COLO829 (cell line): ENCODE measurements at places on chromosomes 6 and 20.

DNA sequence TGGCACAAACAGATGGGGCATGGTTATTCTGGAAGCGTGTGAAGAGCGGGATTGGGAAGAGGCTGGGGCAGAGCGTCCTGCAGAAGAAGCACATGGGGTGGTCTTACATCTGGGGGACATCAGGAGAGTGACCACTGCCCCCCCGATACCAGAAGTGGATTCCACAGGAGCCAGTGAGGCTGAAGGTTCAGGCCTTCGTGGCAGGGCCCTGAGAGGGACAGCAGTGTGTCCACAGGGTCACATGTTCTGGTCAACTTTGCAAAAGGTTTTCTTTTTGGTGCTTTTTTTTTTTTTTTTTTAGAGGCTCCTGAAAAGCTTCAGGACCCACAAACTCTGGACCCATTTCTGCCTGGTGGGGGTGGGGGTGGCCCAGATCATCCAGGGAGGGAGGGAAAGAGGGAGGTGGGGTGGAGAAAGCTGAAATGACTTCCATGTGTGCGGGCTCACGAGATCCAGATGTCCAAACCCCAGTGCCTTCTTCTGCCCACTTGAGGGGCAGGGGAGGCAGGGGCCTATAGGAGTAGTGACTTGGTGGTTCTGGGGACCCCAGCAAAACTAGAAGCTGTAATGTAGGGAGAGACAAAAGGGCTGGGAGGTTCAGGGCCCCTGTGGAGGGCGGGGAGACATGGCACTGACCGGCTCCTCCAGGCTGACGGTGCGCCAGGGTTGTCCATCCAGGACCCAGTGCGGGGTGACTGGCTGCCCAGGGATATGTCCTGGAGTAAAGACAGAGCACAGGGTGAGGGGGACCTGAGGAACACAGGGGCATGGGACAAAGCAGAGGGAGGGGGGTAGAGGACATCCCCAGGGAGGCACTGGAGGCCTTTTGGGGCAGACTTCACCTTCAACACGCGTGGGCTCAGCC lies 2.7 kb downstream of the ADAM33 start:
- DNase-seq: no peak

DNA sequence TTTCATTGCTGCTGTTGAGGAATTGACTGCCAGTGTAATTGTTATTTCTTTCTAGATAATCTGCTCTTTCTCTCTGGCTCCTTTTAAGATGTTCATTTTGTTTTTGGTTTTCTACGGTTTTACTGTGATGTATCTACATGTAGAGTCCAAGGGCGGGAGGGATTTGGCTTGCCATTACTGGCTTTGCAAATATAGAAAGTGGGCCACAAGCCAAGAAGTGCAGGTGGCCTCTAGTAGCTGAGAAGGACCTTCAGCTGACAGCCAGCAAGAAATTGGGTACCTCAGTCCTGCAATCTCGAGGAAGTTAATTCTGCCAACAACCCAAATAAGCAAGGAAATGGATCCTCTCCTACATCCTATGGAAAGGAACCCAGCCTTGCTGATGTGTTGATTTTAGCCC lies 42.8 kb upstream of the GLP1R start:
- no peak for DNase-seq

DNA sequence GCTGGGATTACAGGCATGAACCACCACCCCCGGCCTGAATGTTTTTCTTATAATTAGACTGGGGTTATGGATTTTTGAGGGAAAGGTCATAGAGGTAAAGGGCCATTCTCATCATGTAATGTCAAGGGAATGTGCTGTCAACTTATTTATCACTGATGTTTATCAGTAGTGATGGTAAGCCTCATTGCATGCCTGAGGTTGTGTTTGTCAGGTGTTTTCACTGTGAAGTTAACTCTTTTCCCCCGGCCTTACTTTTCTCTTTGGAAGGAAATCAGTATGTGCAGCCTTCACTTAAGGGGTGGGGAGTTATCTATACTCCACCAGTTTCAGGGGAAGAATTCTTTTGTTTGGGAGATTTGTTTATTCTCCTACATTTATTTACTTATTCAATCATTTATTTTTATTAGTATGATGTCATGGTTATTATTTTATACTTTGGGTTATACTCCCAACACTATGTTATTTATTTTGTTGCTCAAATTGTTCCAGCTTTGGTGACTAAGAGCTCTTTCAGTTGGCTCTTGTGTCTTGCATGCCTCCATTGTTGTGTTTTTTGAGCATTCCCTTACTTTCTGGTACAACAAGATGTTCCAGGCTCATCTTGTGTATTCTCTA lies 2.8 kb upstream of the SLC17A5 start:
- no peak for DNase-seq

GRCh38 chr20:5827098-5827853 lies 77.1 kb downstream of the SHLD1 start:
- no peak for DNase-seq

GRCh38 chr20:21208999-21209398 lies 83.1 kb downstream of the KIZ start:
- no peak for DNase-seq

DNA sequence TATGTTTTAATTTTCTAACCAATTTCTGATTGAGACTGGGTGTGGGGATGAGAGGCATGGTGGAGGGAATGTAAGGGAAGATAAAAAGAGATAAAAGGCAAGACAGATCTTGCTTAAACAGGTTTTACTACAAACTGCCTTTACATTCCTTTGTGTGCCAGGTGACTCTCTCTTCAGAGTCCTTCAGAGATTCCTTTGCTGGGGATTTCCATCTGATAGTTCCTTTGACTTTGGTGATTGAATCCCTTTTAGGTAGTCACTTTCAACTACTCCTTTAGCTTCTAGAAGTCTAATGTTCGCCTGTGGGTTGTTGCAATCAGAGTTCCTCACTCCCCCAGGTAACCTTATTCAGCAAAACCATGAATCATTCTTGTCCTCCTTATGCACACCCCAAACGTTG lies 283.3 kb upstream of the MANEA start:
- DNase-seq: no peak

GRCh38 chr20:49981218-49982071 lies 1.3 kb upstream of the SNAI1 start:
- DNase-seq: no peak

DNA sequence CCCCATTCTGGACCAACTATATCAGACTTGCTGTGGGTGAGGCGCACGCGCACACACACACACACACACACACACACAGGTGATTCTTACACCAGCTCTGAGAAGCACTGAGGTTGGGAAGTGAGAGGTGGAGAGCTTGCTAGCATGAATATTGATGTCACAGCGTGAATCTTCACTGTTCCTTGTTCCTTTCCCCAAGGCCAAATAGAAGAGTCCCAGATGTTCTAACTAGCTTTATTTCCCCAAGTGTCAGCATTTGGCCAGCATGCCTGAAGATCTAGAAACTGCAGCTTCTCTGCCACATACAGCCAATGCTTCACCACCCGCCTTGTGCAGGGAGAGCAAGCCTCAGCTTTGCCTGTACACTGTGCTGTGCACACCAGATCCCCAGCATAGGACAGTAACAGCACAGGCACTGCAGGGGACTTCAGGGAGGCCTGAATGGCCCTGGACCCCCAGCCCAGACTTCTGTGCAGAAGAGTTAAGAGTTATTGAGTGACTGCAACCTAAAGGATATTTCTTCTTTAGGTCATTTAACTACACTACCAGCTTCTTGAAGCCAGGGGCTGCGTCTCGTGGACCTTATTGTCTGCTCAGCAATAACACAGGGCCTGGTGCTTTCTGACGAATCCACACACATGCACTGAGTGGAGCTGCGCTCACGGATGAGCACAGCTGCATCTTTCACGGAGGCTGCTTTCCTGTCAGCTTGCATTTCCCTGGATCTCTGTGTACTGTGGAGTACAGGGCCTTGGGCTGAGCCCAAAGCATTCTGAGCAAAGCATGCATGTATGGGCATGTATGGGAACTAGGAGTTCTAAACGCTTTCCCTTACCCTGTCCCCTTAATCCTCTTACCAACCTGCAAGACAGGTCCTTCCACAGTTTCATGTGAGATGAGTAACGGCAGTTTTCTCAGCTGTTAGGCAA lies 13.9 kb upstream of the CD93 start:
- no peak for DNase-seq

DNA sequence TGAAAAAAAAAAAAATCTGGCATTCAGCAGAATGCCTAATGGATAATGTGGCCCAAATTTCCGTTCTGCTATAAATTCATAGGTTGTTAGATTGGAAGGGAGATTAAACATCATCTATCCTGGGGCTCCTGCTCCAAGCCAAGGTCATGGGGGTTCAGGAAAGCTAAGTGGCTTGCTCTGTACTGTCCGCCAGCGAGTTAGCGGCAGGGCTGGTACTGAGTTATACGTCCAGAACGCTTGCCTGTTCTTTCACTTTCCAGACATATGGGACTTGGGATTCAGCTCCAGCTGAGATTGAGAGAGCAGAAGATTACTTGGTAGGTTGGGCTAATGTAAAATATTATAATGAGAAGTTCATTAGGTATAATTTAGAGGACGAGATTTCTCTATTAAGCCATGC lies 858 bp downstream of the RWDD1 start:
- peak; percentile 21 for DNase-seq

GRCh38 chr6:5984150-5985089 lies 22.3 kb downstream of the NRN1 start:
- no peak for DNase-seq

DNA sequence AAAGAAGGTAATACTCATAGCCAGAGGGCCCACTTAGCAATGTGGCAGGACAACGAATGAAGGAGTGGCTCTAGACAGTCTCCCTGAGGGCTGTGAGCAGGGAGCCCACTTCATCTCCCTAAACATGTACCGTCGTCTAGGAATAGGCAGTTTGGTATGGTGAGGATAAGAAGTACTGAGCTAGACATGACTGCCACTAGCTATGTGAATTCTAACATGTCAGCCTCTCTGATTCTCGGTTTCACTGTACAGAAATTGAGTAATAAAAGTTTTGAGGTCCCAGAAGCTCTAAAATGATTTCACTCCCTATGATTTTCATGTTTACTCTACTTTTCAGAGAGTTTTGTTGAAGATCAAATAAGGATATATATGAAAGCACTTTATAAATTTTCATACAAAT lies 107.1 kb downstream of the AHI1 start:
- no peak for DNase-seq

DNA sequence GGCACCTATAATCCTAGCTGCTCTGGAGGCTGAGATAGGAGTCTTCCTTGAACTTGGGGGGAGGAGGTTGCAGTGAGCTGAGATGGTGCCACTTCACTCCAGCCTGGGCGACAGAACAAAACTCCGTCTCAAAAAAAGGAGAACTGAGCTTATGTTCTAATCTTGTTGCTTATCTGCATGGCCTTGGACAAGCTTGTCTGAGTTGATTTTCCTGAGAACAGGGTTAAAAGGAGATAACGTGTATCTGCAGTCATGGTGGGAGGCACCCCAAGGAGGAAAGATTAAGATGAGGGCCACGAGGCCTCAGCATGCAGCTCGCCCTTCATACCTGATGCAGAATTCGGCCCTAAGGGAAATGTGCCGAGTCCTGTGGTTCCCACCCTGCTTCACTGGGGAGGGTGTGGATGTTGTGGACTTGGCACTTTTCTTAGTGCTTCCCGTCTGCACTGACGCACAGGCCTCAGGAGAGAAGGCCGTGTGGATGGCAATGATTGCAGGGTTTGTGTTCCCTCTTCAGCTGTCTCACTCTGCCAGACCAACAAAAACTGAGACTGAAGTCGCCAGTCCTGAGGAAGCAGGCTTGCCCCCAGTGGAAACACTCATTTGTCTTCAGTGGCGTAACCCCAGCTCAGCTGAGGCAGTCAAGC lies 56.3 kb downstream of the EZR start:
- DNase-seq: no peak

- no peak for DNase-seq
Measured at GRCh38 chr6:3036861-3037637, 31.2 kb upstream of the RIPK1 start.
